ENCODE measurements at places on chromosomes 11 and 22.

GRCh38 chr11:102286292-102286691 lies 31.0 kb upstream of the BIRC3 start:
- DNase-seq: no peak

DNA sequence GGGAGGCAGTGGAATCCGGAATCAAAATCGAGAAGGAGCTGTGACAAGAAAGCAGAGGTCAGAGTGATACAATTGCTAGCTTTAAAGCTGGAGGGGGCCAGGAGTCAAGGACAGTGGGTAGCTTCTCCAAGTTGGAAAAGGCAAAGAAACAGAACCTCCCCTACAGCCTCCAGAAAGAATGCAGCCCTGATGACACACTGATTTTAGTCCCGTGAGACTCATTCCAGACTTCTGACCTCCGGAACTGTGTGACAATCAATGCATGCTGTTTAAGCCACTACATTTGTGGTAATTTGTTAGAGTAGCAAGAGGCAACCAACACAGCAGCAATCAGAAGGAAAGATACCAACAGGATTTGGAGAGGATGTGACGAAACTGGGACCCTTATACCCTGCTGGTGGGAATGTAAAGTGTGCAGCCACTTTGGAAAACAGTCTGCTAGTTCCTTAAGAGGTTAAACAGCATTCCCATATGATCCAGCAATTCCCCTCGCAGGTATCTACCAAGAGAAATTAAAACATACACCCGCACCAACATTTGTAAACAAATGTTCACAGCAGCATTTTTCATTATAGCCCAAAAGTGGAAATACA lies 66.7 kb downstream of the DSCAML1 start:
- no peak for DNase-seq

- DNase-seq: no peak
Observed at GRCh38 chr11:2674658-2675131, 25.1 kb downstream of the KCNQ1OT1 start.

DNA sequence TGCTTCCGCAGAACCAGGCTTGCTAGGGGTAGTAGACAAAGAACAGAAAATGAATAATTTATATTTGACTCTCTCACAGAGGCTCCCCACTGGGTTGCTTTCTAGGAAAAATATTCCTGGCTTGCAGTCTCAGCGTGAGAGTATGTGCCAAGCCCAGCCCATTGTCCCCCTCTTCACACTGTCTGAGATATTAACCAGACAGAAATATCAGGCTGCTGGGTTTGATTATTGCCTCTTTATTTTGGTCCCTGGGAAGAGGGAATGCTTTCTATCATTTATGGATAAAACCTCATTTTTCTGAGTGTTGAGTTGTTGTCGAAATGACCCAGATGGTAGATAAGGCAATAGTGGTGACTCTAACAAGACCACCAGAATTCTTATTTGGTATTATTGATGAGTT lies 367.9 kb downstream of the METTL15 start:
- DNase-seq: no peak

GRCh38 chr11:117888139-117888566 lies 11.7 kb upstream of the FXYD6 start:
- DNase-seq: no peak

All from A172 (cell line).